Sigmoid colon (tissue), 7 donors: ENCODE measurements at places on chromosomes 13 and 19. TPM values are rescaled to one million over a fixed set of nuclear protein-coding genes. Genes with fewer than 3 reads are reported as not detected.

The GRIK5 gene
- total RNA-seq = 14.4 TPM

The MYBPC2 gene
- total RNA-seq = not detected

The RGS9BP gene
- 0.36 TPM for total RNA-seq

The DACH1 gene
- total RNA-seq = 1.9 TPM

The ATP4A gene
- total RNA-seq = not detected

The ZNF229 gene
- 4.2 TPM for total RNA-seq

The ARHGAP45 gene
- total RNA-seq = 12.8 TPM
